ENCODE measurements at places on chromosomes 1 and 21.

DNA sequence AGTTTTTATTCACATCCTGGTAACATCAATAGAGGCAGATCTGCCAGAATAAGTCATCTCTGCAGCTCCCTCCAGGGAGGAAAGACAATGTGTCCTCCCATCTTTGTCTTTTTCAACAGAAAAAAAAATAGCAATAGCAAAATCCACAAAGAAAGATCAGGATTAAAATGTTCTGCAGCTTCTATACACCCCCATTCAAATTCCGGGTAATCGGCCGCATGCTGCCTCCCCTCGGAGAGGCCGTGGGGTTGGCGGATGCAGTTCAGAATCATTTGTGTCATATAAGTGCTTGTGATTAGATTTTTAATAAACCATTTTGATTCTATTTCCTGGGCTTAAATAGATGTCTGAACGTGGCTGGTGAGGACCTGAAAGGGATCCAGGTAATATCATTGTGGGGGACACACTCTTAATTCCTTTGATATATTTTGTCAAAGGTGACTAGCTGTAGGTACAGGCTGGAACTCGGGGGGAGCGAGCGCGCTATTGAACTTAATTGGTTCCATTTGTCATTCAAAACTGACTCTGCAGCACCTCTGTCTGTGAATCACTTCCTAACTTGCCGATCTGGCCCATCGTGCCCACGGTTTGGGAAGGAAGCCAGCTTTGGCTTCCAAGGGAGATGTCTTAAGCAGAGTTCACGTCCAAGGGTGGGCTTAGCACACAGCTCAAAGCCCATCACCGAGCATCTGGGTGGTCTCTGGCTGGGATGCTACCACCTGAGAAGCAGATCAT is 85.6 kb upstream of the ARHGEF16 start:
- no peak for DNase-seq

GRCh38 chr21:39754811-39755210 is 9.8 kb downstream of the IGSF5 start:
- DNase-seq: no peak

GRCh38 chr1:219120624-219121544 is 52.8 kb upstream of the LYPLAL1 start:
- DNase-seq: no peak

DNA sequence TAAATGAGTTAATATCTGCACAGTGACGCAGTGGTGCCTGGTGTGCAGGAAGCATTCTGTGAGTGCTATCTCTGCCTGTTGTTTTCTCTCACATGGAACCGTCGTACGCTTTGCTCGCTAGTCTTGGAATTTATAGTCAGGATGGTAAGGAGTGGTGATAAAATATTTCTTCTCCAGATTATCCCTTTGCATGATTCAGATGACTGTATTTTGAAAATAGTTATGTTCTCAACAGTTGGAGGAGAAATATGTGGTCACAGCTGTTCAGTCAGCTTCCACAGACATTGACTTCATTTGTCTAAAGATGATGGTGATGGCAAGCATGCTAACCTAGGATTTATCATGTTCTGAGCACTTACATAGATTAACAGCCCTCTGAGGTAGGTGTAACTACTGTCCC is 41.3 kb upstream of the VAMP3 start:
- DNase-seq: no peak

DNA sequence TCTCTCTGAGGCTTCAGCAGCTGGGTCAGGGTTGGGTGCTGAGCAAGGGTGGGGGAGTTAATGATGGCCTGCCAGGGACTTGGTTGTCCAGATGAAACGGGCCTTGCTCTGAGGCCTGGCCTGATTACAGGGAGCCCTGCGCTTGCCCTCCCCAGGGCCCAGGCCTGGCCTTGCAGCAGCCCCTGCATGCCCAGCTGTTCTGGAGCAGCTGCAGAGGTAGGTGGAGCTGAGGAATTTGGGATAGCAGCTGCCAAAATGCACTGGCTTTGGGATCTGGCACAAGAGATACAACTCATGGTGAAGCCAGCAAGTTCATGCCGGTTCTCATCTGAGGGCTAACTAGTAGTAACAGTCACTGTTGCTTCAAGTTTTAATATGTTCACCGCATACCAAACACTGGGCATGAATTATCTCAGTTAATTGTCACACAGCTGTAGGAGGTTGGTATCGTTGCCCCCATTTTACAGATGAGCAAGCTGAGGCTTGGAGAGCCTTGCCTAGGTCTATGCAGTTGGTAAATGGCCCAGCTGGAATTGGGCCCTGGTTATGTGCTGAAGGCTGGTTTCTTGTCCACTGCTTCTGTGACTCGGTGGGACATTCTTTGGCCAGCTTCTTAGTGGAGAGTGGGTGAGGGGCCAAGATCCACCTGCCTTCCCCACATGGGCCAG is 7.3 kb upstream of the SERINC2 start:
- no peak for DNase-seq

DNA sequence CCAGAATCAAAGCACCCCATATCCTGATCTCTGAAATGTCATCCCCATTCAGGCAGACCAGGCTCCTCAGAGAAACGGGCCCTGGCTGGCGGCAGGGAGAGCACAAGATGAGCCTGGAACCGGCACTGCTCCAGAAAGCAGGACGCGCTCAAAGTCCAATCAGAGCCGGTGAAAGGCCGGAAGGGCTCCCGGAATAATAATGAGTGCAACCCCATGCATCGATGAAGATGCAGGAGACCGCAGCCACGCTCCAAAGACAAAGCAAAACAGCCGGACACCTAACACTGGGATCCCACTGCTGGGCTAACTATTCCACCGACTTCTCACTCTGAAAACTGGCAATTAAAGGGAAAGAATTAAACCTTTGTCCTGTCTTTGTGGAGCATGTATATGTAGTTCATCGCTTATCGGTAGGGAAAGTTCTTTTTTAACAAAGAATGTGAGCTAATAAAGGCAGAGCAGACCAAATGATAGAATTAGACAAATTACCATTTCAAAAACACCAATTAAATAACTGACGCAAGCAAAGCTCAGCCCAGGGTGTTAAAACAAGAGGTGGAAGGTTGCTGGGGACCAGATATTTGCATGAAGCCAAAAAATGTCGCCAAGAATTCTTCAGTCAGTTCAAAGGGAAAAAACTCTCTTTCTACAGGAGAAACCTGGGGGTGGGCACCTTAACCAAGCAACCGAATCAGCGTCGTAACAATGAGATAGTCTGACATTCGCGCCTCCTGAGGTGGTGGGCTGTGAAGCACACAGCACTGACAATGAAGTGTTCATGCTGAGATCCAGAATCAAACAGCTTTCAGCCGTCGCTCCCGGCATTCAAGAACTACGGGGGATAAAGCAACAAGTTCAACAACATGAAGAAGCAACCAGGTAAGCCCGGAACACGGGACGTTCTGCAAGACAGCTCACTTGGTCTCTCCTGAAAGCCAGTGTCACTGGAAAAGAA is 95.2 kb downstream of the NPHP4 start:
- DNase-seq: no peak

- DNase-seq: no peak
These were observed 113.5 kb downstream of the LHX9 start for GRCh38 chr1:198030682-198031081.

- DNase-seq: no peak
These were observed 524.5 kb downstream of the MATN1 start for GRCh38 chr1:30198795-30199403.

GRCh38 chr1:30986755-30987154 is 78.2 kb upstream of the SDC3 start:
- no peak for DNase-seq

DNA sequence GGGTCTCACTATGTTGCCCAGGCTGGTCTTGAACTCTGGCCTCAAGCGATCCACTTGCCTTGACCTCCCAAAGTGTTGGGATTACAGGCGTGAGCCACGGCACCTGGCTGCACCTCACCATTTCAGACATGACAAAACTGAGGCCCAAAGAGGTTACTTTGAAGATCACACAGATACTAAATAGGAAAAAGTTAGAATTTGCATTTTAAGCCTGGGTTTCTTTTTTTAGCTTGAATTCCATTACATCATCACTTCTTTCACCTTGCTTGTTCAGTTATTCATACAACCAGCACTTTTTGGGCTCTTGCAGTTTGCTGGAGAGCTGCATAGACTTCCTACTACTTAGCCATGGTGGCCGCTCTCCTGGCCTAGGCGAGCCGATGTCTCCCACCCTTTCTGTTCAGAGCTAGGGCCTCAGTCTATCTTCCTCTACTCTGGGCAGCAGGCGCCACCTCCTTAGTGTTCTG is 16.3 kb upstream of the CD2 start:
- no peak for DNase-seq

DNA sequence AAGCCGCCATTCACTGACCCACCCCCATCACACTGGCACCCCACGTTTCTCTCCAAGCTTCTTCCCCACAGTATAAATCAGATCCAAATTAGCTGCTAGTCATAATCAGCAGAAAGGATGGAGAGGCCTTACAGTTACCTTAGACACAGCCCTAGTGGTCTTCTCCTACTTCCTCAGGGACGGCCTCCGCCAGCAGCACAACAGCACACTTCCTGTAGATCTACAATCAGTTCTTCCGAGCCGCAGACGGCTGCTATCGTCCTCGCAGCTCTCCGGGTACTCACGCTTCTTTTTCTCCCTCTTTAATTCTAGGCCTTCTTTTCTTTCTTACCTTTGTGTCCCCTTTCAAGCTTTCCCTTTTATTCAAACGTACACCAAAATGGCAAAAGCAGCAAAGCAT is 313.5 kb downstream of the SMYD3 start:
- no peak for DNase-seq

DNA sequence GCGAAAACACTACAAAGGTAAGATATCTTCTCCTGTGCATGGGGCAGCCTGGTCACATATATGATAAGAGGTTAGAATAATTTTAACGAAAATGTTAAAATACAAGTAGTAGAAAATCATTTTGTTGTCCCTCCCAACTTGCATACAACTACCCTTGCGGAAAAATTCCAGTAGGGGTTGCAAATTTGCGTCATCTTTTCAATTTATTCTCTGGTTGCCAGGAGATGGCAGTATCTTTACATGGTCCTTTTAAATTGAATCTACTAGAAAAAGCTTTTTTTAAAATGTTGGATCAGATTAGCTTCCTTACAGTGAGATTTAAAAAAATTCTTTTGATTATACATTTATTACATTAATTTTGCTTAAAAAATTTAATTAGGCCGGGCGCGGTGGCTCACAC is 10.9 kb downstream of the S100PBP start:
- DNase-seq: no peak

DNA sequence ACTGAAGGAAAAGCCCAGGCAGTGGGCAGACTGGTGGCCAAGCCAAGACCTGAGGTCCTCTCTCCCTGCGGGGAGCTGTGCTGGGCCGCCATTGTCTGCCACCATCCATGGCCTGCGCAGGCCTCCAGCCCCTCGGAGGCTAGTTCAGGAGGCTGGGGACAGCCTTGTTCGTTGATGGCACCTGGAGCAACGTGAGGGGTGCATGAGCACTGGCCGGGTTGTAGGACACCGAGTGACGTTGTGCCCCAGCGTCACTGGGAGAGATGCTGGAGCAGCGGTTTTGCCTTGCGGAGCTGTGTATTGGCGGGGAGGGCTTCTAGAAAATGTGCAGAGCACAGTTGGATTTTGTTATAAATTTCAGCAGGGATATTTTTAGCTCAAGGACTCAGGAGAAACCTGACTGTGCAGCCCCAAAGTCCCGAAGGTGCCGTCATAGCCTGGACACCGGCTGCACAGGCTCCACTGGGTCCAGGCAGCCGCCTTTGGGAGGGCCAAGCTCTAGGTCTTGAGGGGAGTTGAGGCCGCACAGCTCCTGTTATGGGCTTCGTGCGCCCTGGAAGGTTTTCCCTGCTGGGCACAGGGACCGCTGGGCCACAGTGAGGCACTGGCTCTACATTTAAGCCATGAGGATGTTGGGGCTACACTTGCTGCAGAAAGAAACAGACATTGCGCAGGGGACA is 48.2 kb upstream of the ADARB1 start:
- DNase-seq: no peak

GRCh38 chr1:174769961-174770549 is 229.7 kb upstream of the CACYBP start:
- DNase-seq: no peak

DNA sequence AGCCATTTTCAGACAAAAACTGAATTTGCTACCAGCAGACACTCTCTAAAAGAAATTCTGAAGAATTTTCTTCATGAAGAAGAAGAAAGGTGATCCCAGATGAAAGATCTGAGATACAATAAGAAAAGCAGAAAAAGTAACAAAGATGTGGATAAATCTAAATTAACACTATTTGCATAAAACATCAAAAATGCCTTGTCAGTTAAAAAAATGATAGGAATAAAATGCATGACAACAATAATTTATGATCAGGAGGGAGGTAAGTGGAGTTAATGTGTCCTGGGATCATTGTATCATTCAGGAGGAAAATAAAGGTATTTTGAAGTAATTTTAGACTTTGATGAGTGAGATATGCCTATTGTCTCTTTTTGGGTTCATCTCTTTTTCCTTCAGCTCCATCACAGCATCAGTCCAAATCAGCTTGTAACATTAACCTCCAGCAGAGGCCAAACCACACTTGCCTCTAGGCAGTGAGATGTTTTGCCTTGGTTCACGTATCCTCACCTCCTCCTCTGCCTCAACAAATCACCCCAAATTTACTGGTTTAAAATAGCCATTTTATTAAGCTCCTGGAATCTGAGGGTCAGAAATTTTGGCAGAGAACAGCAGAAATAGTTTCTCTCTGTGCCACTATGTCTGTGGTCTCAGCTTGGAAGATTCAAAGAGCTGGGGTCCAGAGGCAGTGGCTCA is 76.9 kb upstream of the HIVEP3 start:
- DNase-seq: no peak

DNA sequence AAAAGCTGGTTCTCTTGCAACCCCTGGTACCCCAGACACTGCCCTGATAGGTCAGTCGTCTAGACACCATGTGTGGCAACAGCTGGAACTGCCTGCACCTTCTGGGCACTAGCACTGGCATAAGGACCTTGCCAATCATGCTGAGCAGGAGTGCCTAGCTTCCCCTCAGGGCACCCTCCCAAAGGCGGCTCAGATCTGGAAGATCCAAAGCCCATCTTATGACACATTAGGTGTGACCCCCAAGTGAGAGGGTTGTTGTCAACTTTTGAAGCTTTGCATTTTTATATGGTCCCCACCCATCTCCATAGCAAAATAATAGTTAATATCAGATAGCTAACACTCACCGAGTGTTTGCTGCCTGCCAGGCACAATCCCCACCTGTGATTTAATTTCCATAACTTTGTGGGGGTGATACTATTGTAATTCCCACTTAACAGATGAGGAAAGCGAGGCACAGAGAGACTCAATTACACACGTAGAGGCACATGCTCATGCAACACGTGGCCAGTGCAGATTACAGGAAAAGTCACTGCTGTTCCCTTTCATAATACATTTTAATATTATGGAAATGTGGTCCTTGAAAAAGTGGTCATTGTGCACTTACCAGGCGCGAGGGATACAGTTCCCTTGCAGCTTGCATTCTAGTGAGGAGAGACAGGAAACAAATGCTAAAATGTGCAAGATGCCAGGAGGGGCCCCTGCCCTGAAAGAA is 25.8 kb downstream of the EXOC8 start:
- no peak for DNase-seq

- no peak for DNase-seq
These were observed 14.4 kb upstream of the CD101 start for GRCh38 chr1:116987256-116987555.

DNA sequence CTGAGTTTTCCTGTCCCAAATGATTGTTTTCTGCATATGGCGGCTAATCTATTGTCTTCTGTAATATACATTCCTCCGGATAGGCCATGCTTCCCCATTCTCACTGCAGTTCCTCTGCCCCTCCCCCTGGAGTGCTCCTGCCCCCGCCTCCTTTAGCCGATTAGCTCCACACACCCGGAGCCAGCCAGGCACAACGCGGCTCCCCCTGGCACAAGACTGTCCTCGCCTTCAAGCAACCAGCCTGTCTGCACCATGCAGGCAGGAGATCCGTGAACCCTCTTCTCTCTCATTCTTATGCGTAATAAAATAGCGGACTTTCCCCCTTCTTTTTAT is 18.0 kb downstream of the SERTAD4 start:
- DNase-seq: no peak

GRCh38 chr1:198132060-198132781 is 24.6 kb upstream of the NEK7 start:
- no peak for DNase-seq
